ENCODE measurements at places on chromosomes 12 and 14.

DNA sequence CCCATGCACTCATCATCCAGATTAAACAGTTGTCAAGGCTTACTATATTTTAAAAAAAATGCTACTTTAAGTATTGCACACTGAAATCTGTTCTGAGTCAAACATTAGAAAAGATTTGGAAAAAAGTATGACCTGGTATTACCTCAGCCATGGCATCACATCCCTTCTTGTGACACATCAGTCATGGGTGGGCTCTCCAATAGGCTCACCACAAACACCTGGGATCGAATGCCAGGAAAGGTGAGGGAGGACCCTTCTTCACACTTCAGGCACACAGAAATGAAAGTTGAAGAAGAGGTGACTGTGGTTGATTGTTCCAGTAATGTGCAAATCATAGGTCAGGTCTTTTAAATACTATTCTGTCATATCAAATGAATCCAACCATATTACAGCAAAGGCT, 36.6 kb upstream of the GZMB start:
- no peak for DNase-seq

DNA sequence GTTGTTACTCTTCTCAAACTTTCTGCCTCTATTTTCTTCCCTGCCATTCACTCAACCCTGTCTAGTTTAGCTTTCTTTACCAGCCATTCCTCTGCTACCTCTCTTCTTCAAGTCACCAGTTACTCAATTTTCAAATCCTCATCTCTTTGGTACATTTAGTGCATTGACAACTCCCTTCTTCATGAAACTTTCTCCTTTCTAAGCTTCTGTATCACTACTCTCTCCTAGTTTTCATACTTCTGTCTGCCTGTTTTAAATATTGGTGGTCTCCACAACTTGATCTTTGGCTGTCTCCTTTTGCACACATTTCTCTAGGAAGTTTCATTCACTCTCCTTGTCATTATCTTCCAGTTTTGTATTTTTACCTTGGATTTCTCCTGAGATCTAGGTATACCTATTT, 6.0 kb downstream of the LEMD3 start:
- no peak for DNase-seq

DNA sequence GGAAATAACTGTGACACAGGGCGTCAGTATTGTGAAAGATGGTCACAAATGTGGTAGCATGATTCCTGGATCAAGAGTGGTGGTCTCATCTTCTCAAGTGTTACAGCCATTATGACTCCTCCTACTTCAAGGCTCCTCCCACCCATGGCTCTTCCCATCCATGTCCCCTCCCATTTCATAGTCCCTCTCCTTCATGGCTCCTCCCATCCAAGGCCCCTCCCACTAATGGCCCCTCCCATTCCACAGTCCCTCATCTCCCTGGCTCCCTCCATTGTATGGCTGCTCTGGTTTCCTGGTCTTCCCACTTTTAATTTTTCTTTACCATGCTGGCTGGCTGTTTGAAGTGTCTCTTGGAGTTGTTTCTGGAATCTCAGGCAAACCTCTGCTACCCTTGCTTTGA, 1375.2 kb upstream of the TMEM132C start:
- no peak for DNase-seq

DNA sequence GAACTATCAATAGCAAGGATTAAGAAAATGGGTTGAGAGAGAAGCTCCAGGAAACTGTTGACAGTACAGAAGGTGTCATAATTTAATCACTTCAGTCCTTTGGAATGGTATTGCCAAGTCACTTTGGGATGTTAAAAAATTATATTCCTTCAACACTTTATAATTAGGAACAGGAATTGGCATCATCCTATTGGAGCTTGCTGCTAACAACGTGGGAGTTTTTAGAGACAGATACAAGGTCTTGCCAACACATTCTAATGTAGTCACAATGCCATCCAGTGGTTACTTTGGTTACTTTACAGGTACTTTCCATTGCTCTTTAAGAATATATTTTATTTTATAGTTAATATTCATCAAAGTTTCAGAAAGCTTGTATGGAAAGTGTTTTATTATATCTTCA, 310.1 kb downstream of the SYT1 start:
- DNase-seq: no peak

DNA sequence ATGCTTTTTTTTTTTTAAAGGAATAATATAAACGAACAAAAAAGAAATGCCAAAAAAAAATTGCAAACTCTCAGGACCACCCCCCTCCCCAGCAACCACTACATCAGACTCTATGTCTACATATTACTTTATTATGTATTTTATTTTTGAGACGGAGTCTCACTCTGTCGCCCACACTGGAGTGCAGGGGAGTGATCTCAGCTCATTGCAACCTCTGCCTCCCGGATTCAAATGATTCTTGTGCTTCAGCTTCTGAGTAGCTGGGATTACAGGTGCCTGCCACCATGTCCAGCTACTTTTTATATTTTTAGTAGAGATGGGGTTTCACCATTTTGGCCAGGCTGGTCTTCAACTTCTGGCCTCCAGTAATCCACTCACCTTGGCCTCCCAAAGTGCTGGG, 22.9 kb downstream of the HECTD4 start:
- no peak for DNase-seq

- no peak for DNase-seq
Observed at GRCh38 chr14:92520102-92521057, 6.8 kb downstream of the RIN3 start.

GRCh38 chr12:80937391-80938238, at the start of gene LIN7A:
Gene LIN7A (minus strand): TSS chr12:80937934. CDS start chr12:80937722, 212 bp downstream.
- peak; percentile 60 for DNase-seq

DNA sequence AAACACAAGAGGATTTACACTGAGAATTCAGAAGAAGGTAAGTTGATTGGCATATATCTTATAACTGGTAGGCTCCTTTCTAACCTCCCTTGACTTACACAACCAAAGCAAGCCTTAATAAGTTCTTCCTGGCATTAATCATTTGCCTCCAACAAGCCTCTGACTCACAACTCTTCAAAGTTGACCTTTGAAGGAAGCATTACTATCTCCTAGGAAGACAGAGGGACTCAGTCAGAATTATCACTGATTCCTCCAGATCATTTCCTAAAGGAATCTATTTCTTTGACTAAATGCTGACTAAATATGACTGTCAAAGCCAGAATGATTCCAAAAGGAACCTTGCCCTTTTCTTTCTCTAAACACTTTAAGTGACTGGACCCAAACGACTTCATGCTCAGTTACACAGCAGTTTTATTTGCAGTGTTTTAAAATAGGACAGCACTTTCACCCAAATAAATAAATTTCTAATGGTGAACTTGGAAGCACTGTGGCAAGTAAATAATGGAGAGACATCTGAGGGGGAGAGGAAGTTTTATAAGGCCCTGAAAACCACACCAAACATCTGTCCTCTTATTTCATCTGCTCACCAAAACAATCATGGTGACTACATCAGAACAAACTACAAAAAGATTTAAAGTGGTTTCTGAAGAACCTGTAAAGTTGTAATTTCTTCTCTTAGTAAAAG, 128.2 kb downstream of the KLHL28 start:
- no peak for DNase-seq

DNA sequence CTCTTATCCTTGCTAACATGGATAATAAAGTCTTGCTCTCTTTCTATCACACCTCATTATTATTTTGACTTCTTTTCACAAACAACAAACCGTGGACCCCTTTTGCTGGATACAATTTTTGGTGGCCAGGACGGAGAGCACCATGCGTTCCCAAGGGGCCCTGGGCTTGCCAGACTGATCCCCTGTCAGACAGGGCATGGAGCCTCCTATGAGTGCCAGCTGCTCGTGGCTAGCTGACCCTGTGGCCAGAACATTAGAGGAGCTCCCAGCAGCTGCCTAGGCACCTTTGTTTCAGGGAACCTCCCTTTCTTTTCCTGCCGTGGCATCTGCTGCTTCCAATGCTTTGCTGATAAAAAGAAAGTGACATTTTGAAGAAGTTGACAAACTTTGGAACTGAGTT, 12.5 kb upstream of the CAND1 start:
- DNase-seq: no peak

GRCh38 chr14:101588990-101589389, 27.7 kb downstream of the DIO3 start:
- no peak for DNase-seq

DNA sequence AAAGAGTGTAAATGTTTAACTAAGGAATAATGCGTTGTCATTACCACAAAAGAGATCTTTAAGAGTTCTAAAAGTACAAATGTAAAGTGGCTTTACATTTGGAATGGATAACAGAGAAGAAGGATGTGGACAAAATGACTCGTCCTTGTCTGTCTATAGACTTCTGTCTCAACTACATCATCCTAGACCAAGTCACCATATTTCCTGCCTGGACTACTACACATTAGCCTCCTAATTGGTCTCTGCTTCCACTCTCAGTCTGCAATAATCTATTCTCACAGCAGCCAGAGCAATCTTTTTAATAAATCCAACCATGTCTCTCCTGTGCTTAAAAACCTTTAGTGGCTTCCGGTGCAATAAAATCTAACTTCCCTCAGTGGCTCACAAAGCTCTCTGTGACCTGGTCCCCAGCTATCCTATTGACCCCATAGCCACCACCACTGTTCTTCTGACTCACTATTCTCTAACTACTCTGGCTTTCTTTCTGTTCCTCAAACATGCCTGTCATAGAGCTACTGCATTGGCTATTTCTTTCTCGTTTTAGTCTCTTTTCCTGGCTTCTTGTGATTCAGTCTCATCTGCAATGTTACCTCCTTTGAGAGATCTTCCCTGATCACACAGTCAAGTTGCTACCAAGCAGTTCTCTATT, 91.1 kb downstream of the MYF5 start:
- DNase-seq: no peak

DNA sequence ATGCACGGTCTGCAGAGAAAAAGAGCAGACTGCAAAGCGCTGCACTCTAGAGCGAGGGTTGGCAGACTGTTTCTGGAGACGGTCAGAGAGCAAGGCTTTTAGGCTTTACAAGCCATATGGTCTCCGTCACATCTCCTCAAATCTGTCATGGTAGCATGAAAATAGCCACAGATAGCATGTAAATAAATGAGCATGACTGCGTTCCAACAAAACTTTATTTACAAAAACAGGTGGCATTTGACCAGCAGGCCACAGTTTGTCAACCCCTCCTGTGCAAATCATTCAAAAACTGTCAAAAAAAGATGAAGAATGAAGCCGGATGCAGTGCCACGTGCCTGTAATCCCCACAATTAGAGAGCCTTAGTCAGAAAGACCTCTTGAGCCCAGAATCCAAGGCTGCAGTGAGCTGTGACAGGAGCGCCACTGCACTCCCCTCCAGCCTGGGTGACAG, 18.9 kb downstream of the SYNE3 start:
- no peak for DNase-seq

- DNase-seq: no peak
Observed at GRCh38 chr12:10624605-10625004, 11.2 kb upstream of the MAGOHB start.

GRCh38 chr12:78050790-78051189, 220.1 kb downstream of the NAV3 start:
- no peak for DNase-seq

- DNase-seq: no peak
Observed at GRCh38 chr12:116370886-116371580, 93.5 kb upstream of the MED13L start.

GRCh38 chr14:104294983-104295680, 156.7 kb downstream of the KIF26A start:
- DNase-seq: no peak

- no peak for DNase-seq
Observed at GRCh38 chr12:103969391-103969790, 3.7 kb downstream of the TDG start.

- no peak for DNase-seq
Observed at GRCh38 chr12:80648881-80649280, 58.6 kb upstream of the MYF6 start.

GRCh38 chr12:51262758-51263177, 7.4 kb downstream of the SMAGP start:
- no peak for DNase-seq

DNA sequence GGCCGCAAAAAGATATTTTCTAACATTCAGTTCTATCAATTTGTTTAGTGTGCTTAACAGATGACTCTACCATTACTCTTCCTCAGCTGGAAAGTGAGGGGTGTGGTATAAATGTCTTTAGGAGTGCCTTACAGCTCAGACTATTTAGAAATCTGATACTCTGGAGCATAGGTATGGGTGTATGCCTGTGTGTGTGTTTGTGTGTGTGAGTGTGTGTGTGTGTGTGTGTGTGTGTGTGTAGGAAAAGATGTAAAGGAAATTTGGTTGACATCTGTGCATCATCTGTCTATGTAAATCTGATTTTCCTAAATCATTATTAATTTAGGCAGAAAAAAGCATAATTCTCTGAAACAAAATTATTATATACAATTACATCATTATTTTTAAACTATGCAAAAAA, 16.0 kb downstream of the RNASE3 start:
- no peak for DNase-seq

DNA sequence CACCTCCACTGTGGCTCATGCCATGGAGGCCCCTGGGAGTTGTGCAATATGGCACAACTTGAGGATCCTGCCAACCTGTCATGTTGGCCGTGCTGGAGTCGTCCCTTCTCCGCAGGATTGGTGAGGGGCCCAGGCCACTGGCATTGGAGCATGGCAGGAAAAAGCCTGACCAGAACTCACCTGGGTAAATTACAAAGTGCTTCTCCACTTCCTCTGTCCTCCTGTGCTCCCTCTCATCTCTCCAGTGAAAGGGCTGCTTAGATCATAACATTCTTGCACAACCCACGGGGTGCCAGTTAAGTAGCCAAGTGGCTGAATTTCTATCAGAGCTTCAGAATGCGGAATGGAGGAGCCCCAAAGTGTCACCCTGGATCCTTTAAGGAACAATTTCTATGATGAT, 381.0 kb downstream of the DPF3 start:
- DNase-seq: no peak

GRCh38 chr12:127165567-127166392, 1101.2 kb upstream of the TMEM132C start:
- DNase-seq: peak; percentile 66

- DNase-seq: peak; percentile 31
Observed at GRCh38 chr14:24734917-24735500, 101.0 kb upstream of the GZMB start.

GRCh38 chr12:110508071-110508586, 6.0 kb downstream of the RAD9B start:
- no peak for DNase-seq

DNA sequence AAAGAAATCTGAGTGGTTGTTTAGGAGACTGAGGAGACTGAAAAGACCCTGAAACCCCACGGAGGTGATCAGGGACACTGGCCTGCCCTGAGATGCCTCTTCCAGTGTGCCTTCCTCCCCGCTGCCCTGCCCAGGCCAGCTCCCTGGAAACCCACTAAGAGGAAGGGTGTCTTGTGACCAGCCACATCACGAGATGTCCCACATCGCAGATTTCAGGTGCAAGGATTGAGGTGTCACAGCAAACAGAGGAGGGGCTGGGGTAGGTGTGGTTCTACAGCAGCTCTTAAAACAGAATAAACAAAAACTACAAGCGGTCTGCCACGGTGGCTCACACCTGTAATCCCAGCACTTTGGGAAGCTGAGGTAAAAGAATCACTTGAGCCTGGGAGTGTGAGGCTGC, 184.3 kb upstream of the C14orf180 start:
- DNase-seq: no peak

Measured in SHP77 treated with DMSO at 0.1 percent for 48 hours (cell line).